ENCODE measurements at places on chromosomes 1 and 21.
A peak's percentile ranks its signal among the peaks of the same experiment; 100 is the strongest.

GRCh38 chr1:32246888-32247273 is at the start of gene FAM167B:
Gene FAM167B, plus strand, starts transcription at chr1:32247222. Its CDS starts 200 bp downstream, at chr1:32247422.
- DNase-seq: no peak

GRCh38 chr1:85019994-85020393 is 23.1 kb upstream of the MCOLN2 start:
- no peak for DNase-seq

GRCh38 chr1:56780128-56780750 is 39.0 kb downstream of the FYB2 start:
- no peak for DNase-seq

DNA sequence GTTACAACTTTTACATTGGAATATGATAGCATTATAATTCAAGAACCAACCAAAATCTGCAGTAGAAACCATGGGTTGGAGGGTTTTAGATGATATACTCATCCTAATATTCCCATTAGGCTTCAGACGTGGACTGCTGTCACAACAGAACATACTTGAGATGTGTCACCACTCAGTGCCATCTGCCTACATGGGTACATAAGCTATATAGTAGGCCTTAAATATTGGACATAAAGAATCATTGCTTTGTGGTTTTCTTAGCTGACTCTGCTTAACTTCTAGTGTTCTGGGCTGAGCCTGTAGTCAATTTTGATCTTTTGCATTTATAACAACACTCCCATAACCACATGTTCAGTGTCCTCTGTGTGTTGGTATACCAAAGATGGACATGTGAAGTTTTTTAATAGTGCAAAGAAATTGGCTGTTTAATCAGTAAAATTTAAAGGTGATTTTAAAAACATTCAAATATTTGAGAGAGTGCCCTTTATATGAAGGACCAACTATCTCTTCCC is 14.2 kb downstream of the RAP1A start:
- no peak for DNase-seq

GRCh38 chr1:235730007-235730406 is 80.4 kb upstream of the GNG4 start:
- DNase-seq: no peak

DNA sequence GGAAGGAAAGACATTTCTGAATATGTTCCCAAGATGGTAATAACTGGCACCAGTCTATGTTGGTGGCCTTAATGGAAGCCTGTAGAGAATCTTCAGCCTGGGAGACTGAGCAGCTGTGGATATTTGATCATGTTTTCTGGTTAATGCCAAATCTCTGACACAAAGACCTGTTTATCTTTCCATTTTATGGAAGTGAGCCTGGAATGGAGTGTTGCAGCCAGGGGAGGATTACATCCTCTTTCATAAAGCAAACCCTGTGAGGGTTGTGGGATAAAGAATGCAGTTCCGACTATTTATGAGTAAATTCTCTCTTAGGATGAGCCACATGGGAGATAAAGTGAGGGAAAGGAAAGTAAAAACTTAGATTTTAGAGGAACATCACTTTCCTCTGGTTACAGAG is 144.1 kb downstream of the PCP4 start:
- no peak for DNase-seq

GRCh38 chr21:31592963-31593560 is 66.4 kb upstream of the SOD1 start:
- no peak for DNase-seq

DNA sequence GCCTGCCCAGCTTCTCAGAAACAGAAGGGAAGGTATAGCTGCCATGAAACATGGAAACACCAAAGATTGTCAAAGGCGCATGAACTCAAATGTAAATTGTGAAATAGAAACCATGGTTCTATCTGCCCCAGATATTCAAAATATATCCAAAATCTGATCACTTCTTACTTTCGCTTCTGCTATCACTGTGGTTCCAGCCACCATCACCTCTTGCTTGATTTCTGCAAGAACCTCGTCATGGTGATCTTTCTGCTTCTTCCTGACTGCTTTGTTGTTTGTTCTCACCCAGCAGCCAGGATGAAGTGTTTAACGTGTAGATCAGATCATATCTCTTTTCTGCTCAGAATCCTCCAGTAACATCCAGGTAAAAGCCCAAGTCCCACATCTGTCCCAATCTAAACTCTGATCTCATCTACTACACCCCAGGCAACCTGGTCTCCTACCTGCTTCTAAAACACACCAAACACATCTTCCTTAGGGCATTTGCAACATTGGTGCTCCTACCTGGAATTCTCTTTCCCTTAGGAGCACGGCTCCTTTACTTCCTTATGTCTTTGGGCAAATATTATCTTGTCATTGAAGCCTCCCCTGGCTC is 10.5 kb upstream of the LMO4 start:
- DNase-seq: no peak

GRCh38 chr1:31529999-31530684 is 46.2 kb upstream of the TINAGL1 start:
- no peak for DNase-seq

DNA sequence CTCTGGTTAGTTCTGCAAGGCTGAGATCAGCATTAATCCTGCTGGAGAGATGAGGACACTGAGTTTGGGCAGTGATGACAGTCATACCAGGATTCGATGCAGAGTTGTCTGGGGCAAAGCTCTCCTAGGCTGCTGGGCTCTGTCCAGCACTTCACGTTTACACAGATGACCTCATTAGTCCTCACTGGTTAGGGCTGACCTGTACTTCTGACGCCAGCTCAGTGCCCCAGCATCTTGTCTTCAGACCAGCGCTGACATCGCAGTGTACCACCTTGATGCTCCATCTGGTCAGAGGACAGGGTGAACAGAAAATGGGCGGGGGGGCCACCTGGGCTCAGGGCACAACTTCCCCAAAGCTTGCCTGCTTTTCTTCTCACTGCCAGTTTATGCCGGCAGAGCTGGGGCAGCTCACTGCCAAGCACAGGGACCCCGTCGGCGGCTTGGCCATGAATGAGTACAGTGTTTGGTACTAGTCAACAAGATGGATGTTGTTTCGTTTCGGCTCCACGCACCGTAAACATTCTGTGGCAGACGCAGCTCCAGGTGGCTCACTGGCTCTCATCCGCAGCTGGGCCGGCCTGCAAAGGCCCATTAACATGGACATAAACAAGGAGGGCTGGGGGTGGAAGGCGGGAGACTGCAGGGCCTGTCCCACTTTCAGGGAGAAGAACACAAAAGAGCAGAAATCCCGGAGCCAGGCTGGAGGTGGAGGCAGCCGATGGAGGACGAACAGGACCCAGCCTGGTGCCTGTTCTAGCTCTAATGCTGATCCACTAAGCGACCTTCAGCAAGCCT is 118.7 kb downstream of the GLIS1 start:
- DNase-seq: peak; percentile 26

- no peak for DNase-seq
Measured at GRCh38 chr21:36700295-36700970, 1.5 kb downstream of the SIM2 start.

GRCh38 chr1:230105754-230106625 is 39.0 kb downstream of the GALNT2 start:
- no peak for DNase-seq

GRCh38 chr1:36947384-36947783 is 86.9 kb downstream of the GRIK3 start:
- no peak for DNase-seq

DNA sequence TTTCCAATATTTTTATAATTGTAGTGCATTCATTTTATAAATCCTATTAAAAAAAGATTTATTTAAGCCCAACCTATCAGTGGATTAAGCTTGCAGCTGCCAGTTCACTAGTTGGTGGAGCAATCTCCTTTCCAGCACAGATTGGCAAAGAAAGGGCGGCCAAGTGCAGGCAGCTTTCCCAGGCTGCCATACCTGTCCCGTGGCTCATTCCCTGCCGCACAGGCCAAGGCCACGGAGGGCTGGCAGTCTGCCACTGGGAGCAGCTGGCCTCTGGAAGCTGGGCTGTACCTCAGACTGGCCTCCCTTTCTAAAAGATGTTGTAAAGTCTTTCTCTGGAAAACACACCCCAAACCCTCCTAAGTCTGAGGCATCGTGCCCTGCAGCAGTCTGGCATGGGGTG is 74.2 kb downstream of the SIM2 start:
- DNase-seq: no peak

DNA sequence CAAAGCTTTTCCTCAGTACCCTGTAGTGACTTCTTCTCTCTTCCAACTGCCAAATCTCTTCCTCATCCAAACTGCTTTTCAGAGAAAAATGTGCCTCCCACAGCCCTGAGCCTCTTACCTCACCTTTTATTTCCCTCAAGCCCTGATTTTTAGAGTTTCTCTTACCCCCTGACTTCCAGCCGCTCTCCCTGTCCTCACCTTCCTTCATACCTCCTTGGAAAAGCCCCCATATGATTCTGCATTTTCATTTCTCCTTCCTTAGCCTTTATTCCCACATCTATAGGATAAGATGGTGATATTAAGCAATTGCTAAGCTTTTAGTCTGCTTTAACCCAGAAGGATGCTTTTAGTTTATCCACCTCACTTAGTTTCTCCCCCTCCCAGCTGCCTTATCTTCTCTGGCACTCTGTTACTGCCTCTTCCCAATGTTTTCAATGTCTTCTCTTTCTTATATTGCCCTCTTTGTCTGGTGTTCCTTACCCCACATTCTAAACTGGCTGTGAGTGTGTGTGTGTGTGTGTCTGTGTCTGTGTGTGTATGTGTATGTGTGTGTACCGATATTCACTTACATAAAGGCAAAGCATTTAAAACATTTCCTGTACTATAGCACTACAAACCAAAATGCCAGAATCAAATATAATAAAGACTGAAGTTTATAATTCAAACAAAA is at the start of gene CD1B:
Gene CD1B, minus strand, starts transcription at position 51 of the 670 bp plus-strand sequence. CDS start 108 bp downstream, outside the sequence.
- DNase-seq: no peak

DNA sequence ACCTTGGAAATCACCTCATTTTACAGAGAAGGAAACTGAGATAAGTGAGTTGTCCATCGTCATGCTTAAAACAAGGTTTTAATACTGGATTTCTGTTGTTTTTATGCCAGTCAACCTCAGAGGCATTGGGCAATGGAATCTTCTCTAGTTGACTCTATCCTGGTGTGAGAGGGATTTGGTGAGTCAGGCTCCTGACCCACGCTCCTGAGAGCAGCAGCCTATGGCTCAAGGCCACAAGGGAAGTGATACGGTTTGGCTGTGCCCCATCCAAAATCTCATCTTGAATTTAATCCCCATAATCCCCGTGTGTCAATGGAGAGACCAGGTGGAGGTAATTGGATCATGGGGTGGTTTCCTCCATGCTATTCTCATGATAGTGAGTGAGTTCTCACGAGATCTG is 90.1 kb downstream of the TLR5 start:
- no peak for DNase-seq

GRCh38 chr1:173581383-173582079 is 21.3 kb downstream of the SLC9C2 start:
- no peak for DNase-seq

- no peak for DNase-seq
Measured at GRCh38 chr1:59673573-59674450, 140.9 kb upstream of the HOOK1 start.

DNA sequence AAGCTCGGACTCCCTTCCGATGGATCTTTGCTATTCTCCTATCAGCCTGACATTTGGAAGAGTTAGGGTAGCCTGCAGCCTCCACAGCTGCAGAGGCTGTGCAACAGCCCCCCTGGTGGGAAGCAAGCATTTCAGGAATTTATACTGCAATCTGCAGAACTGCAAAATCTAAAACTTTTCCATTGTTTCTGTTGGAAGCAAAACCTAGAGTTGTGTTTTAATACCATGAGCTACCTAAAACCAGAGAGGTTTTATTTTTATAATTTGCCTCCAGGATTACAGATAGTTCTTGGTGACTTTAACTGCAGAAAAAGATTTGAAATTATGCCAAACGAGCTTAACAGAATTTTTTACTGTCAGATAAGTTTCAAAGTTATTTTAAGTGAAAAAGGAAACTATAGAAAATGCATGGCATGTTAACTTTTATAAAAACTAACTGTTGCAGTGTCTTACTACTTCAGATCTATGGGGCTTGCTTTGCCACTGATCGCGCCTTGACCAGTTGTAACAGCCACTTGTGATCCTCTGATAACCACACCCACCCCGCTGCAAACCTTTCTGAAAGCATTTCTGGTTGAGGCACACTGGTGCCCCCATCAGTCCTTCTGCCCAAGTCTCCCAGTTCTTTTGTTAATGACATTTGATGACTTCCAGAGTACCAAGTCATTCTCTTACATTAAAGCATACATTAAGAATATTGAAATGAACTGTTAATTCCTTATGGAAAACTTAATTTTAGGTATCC is 64.8 kb downstream of the PRDM2 start:
- no peak for DNase-seq

DNA sequence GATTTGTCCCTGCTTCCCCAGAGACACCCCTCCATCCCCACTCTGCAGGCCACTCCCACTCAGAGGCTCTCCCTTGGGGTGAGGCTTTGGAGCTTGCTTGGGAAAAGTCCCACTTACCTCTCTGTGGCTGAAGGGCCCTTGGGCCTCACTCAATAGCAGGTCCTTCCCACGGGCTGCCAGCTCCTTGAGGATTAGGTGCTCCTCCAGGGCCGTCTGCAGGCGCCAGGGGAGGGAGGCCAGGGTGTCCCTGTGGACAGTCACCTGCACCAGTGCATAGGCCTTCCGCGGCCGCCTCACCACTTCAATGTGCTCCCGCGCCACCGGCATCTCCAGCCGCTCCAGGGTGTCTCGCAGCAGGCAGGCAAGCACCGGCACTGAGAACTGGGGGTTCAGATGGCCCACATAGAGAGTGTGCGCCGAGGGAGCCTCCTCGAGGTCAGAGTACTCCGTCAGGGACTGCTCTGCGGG is 1.4 kb downstream of the SLFNL1 start:
- no peak for DNase-seq

DNA sequence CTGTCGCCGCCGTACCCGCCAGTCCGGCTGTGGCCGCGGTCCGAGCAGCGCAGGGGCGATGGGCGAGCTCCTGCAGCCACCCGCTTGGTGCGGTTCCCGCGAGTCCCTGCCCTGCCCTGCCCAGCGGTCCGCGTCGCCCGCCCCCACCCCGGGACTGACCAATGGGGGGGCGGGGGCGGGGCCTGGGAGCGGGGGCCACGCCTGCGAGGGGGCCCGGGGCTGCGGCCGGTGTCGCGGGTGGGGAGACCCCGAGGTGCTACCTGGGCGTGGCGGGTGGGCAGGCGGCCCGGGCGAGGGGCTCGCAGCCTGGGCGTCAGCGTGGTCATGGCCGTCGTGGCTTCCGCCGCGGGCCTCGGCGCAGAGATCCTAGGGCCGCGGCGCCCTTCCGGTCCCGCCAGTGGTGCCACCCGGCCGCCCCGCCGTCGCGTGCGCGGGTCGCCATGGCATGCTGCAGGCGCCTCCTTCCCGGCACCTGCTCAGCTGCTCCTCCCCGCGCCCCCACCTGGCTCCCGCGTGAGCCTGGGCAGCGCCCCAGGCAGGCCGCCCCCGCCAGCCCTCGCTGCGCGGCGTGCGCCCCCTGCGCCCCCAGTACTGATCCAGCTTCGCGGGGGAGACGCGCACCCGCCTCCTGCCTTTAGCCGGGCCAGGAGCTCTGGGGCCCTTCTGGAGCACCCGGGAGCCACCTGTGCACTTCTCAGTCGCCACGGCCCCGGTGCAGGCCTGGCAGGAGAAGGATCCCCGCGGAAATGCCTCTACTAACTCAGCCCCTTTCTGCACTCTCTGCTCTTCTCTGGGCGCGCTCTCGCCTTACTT is at the start of gene BMP8B:
Gene BMP8B, minus strand, starts transcription at position 108 of the 813 bp plus-strand sequence. CDS start 380 bp downstream, outside the sequence.
- DNase-seq: no peak

DNA sequence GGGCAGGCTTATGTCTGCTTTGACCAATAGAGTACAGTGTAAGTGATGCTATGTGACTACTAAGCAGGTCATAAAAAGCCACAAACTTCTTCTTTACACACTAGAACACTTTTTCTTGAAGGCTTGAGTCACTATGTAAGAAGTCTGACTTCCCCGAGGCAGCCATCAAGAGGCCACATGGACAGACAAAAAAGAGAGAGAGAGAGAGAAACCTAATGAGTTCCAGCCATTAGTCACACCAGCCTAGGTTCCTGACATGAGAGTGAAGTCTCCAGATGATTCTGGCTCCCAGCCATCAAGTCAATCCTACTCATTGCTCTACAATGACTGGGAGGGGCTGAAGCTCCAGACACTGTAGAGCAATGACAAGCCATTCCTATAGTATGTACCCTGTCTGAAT is 101.4 kb downstream of the LHX9 start:
- DNase-seq: no peak

Measured in C1 segment of cervical spinal cord (tissue), 14 donors.